ENCODE measurements at places on chromosomes 12 and 14. TPM values are rescaled to one million over a fixed set of nuclear protein-coding genes. Genes with fewer than 3 reads are reported as not detected.

CCDC197 gene
- not detected for total RNA-seq

RAB3IP gene
- total RNA-seq, result 27.3 TPM

DIO2 gene
- total RNA-seq, result 1.5 TPM

TTC9 gene
- total RNA-seq, result 4.7 TPM

FOXA1 gene
- not detected for total RNA-seq

AICDA gene
- total RNA-seq, result not detected

TMEM119 gene
- total RNA-seq, result 0.71 TPM

OASL gene
- 5.2 TPM for total RNA-seq

WNT1 gene
- total RNA-seq, result not detected

FAM186B gene
- 0.11 TPM for total RNA-seq

DNA sequence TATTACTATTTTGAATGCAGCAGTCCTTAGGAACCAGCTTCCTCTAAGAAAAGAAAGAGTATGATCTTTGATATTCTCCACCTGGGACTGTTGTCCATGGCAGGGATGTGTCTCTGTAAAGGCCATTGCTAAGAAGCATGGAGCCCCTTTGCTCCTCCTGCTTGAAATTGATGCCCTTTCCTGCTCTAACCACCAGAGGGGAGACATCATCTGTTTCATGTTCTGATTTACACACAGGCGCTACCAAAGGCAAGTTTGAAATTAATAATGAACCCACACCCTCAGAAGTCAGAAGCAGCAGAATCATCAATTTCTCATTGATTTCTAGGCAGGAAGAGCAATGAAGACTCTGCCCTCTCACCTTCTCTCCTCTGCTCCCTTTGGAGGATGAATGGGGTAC lies 253.8 kb downstream of the RMST start:
- no peak overlapping the region for H3K27ac ChIP-seq
- no peak overlapping the region for H3K4me3 ChIP-seq
- H3K27me3 ChIP-seq, result peaks cover 6% of the 10 kb centered on the region
- no peaks in the 10 kb centered on the region for H3K36me3 ChIP-seq
- no peak for ATAC-seq
- H3K4me1 ChIP-seq, result no peaks in the 10 kb centered on the region

GRCh38 chr12:100529756-100530350 lies 43.6 kb upstream of the GAS2L3 start:
- H3K27ac ChIP-seq, result no peak overlapping the region
- no peaks in the 10 kb centered on the region for H3K36me3 ChIP-seq
- H3K4me3 ChIP-seq, result no peak overlapping the region
- peaks cover 25% of the 10 kb centered on the region for H3K27me3 ChIP-seq

- peaks cover 18% of the 10 kb centered on the region for H3K27me3 ChIP-seq
- no peak for ATAC-seq
- no peaks in the 10 kb centered on the region for H3K4me1 ChIP-seq
- H3K36me3 ChIP-seq, result no peaks in the 10 kb centered on the region
- H3K4me3 ChIP-seq, result no peak overlapping the region
- H3K27ac ChIP-seq, result no peak overlapping the region
Measured at GRCh38 chr14:76101391-76102379, 50.0 kb upstream of the GPATCH2L start.

DNA sequence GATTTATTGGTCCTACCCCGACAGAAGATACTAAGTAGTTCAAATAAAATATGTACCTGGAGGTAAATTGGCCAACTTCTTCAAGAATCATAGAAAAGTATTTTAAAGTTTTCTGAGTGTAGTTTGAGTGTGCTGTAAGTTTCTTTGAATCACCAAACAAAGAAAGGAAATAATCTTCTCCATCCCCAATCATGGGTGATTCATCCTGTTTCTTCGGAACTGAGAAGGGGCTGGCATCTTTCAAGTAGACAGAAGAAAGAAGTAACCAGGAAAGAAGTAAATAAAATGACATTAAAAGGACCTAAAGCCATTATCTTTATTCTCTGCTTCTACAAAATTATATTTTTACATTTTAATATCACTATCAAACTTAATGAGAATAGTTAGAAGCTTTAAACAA lies 6.8 kb downstream of the LMNTD1 start:
- H3K4me1 ChIP-seq, result no peaks in the 10 kb centered on the region
- no peak overlapping the region for H3K4me3 ChIP-seq
- ATAC-seq, result no peak
- H3K36me3 ChIP-seq, result no peaks in the 10 kb centered on the region
- H3K27me3 ChIP-seq, result peaks cover 9% of the 10 kb centered on the region

DNA sequence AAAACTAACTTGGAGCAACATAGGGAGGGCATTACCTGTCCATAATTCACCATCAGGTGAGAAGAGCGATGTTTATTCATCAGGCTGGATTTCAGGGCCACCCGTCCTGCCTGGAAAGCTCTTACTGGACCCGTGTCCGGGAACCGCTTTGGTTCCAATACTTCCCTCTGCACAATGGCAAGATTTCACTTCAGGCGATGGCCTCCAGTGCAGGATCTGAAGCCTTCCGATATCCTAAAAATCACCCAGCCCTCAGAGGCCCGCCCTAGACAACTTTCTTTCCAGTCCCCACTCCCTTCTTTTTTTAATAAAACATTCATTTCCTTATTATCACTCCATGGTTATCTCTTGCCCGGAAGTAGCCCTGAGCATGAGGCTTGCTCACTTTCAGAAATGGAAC lies 92.5 kb downstream of the BCL11B start:
- H3K27ac ChIP-seq, result peak overlapping the region; percentile 86
- H3K27me3 ChIP-seq, result no peaks in the 10 kb centered on the region
- ATAC-seq, result no peak
- peaks cover 47% of the 10 kb centered on the region for H3K4me1 ChIP-seq

- H3K4me3 ChIP-seq, result no peak overlapping the region
- no peak for ATAC-seq
- H3K4me1 ChIP-seq, result no peaks in the 10 kb centered on the region
- H3K27ac ChIP-seq, result no peak overlapping the region
- no peaks in the 10 kb centered on the region for H3K36me3 ChIP-seq
- H3K27me3 ChIP-seq, result no peaks in the 10 kb centered on the region
Measured at GRCh38 chr12:109255377-109255776, 53.7 kb downstream of the FOXN4 start.

GRCh38 chr12:51630986-51631385 lies 40.0 kb downstream of the SCN8A start:
- no peaks in the 10 kb centered on the region for H3K36me3 ChIP-seq
- peaks cover 32% of the 10 kb centered on the region for H3K27me3 ChIP-seq
- ATAC-seq, result no peak

- H3K36me3 ChIP-seq, result no peaks in the 10 kb centered on the region
- H3K27me3 ChIP-seq, result no peaks in the 10 kb centered on the region
- no peak overlapping the region for H3K4me3 ChIP-seq
- no peaks in the 10 kb centered on the region for H3K4me1 ChIP-seq
Measured at GRCh38 chr12:99553461-99553860, 94.1 kb upstream of the GARIN6 start.

DNA sequence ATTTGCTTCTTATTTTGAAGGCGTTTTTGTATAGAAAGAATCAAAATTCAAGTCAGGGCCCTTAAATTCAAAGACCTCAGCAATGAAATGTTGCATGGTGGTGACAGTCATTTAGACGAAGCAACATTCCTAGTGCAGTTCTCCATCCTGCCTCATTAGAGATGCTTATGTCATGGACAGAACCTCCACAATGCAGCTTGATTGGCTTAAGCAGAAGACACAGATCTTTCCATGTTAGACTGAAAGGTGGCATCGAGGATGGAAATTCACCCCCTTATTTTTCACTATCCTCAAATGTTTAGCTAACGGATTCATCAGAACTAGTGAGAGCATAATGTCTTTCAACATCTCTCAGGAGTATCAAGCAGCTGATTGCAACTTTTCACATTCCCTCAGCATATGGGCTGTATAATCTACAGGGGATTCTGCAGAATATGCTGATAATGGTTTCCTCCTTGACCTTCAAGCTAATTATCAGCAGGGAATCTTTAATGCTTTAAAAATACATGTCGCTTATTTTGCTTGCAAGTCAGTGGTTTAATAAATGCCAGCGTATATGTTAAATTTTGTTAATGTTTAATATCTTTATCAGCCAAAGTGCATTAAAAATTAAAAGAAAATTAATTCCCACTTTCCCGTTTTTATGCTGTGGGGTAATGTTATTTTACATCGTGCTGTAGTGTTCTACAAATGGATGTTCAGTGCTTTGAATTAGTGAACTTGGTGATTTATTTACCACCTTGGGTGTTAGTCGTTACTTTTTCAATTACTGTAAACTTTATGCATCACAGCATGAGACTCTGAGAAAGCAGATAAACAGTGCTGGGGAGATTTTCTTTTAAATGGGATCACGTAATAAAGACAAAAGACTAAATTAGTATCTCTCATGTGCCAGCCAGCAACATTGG lies 12.8 kb upstream of the NRDE2 start:
- H3K27ac ChIP-seq, result no peak overlapping the region
- no peaks in the 10 kb centered on the region for H3K36me3 ChIP-seq
- H3K4me1 ChIP-seq, result no peaks in the 10 kb centered on the region
- ATAC-seq, result no peak

DNA sequence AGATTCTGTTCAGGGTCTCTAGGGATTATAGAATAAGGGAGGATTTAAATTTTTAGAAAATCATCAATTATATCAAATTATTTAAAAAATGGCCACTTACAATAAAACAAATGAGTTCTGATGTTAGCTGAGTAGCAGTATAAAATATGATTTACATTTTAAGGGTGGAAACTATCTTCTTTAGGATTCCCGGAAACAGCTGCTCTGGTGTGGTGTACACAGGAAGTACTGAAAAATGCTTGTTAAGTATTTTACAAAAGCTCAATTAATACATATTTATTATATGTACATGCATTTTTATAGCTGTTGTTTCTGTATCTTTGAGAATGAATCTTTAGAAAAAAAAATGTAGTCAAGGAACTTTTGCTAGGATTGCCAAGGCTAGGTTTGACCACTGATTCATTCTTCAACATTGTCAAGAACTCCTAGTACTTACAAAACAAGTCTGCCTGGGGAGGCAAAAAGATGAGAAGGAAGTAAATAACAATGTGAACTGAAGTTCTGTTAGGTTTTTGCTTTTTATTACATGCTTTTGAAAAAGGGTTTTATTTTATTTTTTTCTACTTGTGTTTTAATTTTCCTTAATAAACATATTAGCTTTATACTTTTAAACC lies 48.0 kb downstream of the ARF6 start:
- peak overlapping the region; percentile 88 for H3K27ac ChIP-seq
- ATAC-seq, result peak; percentile 34
- H3K4me3 ChIP-seq, result peak overlapping the region; percentile 66
- peaks cover 16% of the 10 kb centered on the region for H3K36me3 ChIP-seq

DNA sequence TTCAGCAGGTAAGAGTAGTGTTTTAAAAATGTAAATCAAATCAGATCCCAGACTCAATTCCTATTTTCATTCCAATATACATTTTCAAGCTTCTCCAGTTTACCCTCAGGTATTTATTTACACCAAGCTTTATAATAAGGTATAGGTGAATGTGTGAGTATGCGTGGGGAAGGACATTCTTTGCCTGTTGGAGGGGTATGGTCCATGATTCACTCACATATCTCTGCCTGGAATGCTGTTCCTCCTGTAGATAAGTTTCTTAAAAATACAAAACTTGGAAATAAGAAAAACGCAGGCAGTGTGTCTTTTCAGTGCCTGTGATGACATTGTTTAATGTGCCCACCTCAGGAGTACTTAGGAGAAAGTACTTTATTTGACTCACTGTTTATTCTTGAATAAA lies 118.6 kb downstream of the CCDC91 start:
- peaks cover 83% of the 10 kb centered on the region for H3K36me3 ChIP-seq
- ATAC-seq, result no peak
- H3K27me3 ChIP-seq, result no peaks in the 10 kb centered on the region
- H3K27ac ChIP-seq, result no peak overlapping the region
- no peaks in the 10 kb centered on the region for H3K4me1 ChIP-seq

- peaks cover 52% of the 10 kb centered on the region for H3K27me3 ChIP-seq
- ATAC-seq, result peak; percentile 23
- H3K36me3 ChIP-seq, result peaks cover 11% of the 10 kb centered on the region
- H3K4me3 ChIP-seq, result peak overlapping the region; percentile 62
Measured at GRCh38 chr14:38208618-38209562, 1.2 kb downstream of the SSTR1 start.

DNA sequence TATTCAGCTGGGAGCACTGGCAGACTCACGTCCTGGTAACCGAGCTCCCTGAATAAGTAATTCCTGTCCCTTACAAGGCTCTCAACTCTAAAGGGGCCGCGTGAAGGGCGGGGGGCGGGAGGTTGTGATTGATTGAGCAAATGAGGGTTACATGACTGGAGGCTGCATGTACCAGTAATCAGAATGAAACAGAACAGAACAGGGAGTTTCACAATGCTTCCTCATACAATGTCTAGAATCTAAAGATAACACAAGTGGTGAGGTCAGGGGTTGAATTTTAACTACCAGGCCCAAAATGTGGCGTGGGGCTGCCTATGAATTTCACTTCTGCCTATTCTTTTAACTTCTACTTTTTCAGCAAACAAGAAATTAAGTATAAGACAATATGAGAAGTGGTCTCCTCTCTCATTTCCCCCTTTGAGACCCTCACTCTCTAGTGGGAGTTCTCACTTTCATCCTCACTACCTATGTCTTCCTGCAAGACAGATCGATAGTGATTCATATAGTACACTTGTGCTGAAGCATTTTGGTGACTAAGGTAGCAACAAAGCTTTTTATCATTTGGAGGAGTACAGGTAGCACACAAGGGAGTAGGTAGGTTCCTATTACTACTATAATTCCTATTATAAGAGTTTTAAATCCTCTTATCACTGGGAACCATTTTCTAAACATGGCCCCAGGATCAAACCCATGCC lies 239.8 kb downstream of the KTN1 start:
- H3K4me1 ChIP-seq, result peaks cover 4% of the 10 kb centered on the region
- no peak overlapping the region for H3K4me3 ChIP-seq
- H3K27ac ChIP-seq, result no peak overlapping the region
- peaks cover 9% of the 10 kb centered on the region for H3K27me3 ChIP-seq
- peak; percentile 43 for ATAC-seq
- H3K36me3 ChIP-seq, result no peaks in the 10 kb centered on the region

GRCh38 chr14:104816616-104816884 lies 15.6 kb downstream of the ZBTB42 start:
- no peaks in the 10 kb centered on the region for H3K4me1 ChIP-seq
- H3K4me3 ChIP-seq, result peak overlapping the region; percentile 84
- peak overlapping the region; percentile 90 for H3K27ac ChIP-seq
- peaks cover 6% of the 10 kb centered on the region for H3K36me3 ChIP-seq

DNA sequence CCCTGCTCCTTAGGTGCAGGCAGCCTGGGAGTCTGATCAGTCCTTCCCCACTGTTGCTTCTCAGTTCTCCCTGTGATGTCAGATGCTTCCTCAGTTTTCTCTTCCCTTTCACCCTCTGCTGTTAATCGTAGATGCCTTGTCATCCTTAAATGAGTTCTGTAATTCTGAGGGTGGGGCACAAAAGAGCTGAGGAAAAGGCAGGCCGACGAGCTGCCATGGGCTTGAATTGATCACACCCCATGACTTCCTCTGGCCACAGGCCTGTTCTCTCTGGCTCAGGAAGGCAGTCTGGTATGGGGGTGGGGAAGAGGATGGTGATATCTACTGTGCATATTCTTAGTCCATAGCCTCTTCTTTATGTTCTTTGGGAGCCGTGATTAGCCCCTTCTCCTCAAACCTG lies 5.2 kb upstream of the AP1G2 start:
- H3K4me1 ChIP-seq, result peaks cover 22% of the 10 kb centered on the region
- H3K27me3 ChIP-seq, result peaks cover 23% of the 10 kb centered on the region
- peak overlapping the region; percentile 9 for H3K27ac ChIP-seq
- peaks cover 6% of the 10 kb centered on the region for H3K36me3 ChIP-seq
- H3K4me3 ChIP-seq, result no peak overlapping the region

Measured in activated T-helper 17 cell treated with anti-CD3 and anti-CD28 coated beads, Interleukin-2, amount 50 U/mL, for 72 hours (primary cell).